H1 (cell line): ENCODE measurements at places on chromosomes 2 and 18. TPM values are rescaled to one million over a fixed set of nuclear protein-coding genes. Genes with fewer than 3 reads are reported as not detected.

Gene CCDC148
- 1.3 and 1.5 TPM in 2 replicates for total RNA-seq

Gene TEKT4
- not detected in 2 replicates for total RNA-seq

Gene SPOPL
- 13.0 and 14.5 TPM in 2 replicates for total RNA-seq

Gene HOXD10
- not detected in 2 replicates for total RNA-seq

Gene MATN3
- 9.7 and 9.9 TPM in 2 replicates for total RNA-seq

Gene RIT2
- total RNA-seq = 2.5 and 3.2 TPM in 2 replicates

Gene NEUROD1
- not detected in 2 replicates for total RNA-seq

Gene ZNF892
- 10.7 and 10.8 TPM in 2 replicates for total RNA-seq

Gene PMAIP1
- total RNA-seq = 75.1 and 84.1 TPM in 2 replicates

Gene UGT1A8
- total RNA-seq = not detected in 2 replicates

Gene NRBP1
- total RNA-seq = 115 TPM in 2 replicates

Gene LRRTM4
- 8.1 and 9.5 TPM in 2 replicates for total RNA-seq

Gene POTEC
- 0.07 and 0.19 TPM in 2 replicates for total RNA-seq

Gene MMADHC
- total RNA-seq = 123 and 130 TPM in 2 replicates

Gene TMEM178A
- total RNA-seq = 14.0 and 14.9 TPM in 2 replicates

Gene HS6ST1
- 72.8 and 74.6 TPM in 2 replicates for total RNA-seq

Gene GYPC
- total RNA-seq = 26.7 and 26.8 TPM in 2 replicates

Gene ERBB4
- 0.34 and 0.69 TPM in 2 replicates for total RNA-seq

Gene SULT1C3
- total RNA-seq = not detected in 2 replicates

Gene CEP192
- total RNA-seq = 23.1 and 26.2 TPM in 2 replicates

Gene SCN2A
- 0.61 and 1.1 TPM in 2 replicates for total RNA-seq

Gene DNAH7
- total RNA-seq = 0.07 and 0.21 TPM in 2 replicates

Gene HOXD1
- total RNA-seq = not detected in 2 replicates

Gene SRD5A2
- not detected in 2 replicates for total RNA-seq

Gene AQP12B
- total RNA-seq = not detected in 2 replicates
